Stimulated activated memory B cell treated with anti-CD40 and anti-IgM and Interleukin-4, amounts not matched to agents 10 μg/mL and 1 μg/mL and 100 μg/mL, for 72 hours (primary cell): ENCODE measurements at places on chromosomes 7 and 10.
A peak's percentile ranks its signal among the peaks of the same experiment; 100 is the strongest.

GRCh38 chr7:132441935-132442334, 134.3 kb downstream of the PLXNA4 start:
- peaks cover 31% of the 10 kb centered on the region for H3K27me3 ChIP-seq
- H3K36me3 ChIP-seq = no peaks in the 10 kb centered on the region
- no peak overlapping the region for H3K27ac ChIP-seq
- no peak overlapping the region for H3K4me3 ChIP-seq

DNA sequence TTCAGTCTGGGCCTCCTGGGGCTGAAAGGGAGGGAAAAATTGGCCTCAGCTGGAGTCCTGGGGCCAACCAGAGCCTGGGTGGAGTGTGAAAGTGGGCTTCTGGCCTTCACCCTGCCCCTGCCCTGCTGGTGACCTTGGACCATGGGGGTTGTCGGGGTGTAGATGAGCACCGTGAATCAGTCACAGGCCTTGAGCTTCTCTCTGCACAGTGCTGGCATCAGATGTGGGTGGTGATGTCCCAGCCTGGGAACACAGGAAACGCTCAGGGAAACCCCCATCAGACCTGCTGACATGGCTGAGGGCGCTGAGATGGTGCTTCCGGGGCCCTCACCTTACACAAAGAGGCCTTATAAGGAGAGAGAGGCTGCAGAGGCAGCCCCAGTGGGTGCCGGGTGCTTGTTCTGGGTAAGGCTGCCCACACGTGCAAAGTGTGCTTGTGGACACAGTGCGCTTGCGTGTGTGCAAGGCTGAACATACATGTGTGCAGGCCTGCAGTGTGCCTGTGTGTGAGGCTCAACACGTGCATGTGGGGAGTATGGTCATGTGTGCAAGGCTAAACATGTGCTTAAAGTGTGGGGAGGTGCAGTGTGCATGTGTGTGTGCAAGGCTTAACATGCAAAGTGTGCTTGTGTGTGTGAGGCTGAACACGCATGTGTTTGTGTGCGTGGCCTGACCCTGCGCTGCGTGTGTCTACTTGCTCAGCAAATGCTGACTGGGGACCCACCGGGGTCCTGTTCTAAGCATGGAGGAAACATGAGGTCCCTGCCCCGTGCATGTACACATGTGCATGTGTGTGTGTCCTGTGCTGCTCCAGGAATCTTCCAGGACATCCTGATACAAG, 6.5 kb downstream of the ARPC1B start:
- ATAC-seq = peak; percentile 91
- no peaks in the 10 kb centered on the region for H3K27me3 ChIP-seq
- H3K4me3 ChIP-seq = peak overlapping the region; percentile 66
- H3K36me3 ChIP-seq = peaks cover 48% of the 10 kb centered on the region
- H3K27ac ChIP-seq = peak overlapping the region; percentile 81

GRCh38 chr10:103680869-103681236, 174.5 kb downstream of the SH3PXD2A start:
- no peak for ATAC-seq
- no peaks in the 10 kb centered on the region for H3K36me3 ChIP-seq
- no peak overlapping the region for H3K27ac ChIP-seq
- no peak overlapping the region for H3K4me3 ChIP-seq

- no peak for ATAC-seq
- no peak overlapping the region for H3K4me3 ChIP-seq
- H3K27me3 ChIP-seq = peaks cover 26% of the 10 kb centered on the region
Observed at GRCh38 chr7:25308246-25308645, 80.0 kb upstream of the NPVF start.

DNA sequence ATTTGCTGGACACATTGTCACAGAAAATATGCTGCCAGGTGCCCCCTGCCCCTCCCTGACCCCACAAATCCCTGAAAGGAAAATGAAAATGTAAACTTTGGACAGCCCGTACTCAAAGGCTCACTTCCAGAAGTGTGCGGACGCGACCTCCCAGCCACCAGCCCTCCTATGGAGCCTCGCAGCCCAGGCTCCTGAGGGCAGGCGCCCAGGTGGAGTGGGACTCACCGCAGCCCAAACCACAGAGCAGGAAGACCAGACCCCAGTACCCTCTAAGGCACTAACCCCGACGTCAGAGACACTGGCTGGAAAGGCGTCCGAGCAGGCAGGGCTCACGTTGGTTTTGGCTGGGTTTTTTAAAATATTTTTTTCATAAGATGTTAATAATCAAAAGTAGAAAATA, 57.3 kb downstream of the CSGALNACT2 start:
- H3K27me3 ChIP-seq = no peaks in the 10 kb centered on the region
- no peak overlapping the region for H3K27ac ChIP-seq
- H3K36me3 ChIP-seq = peaks cover 4% of the 10 kb centered on the region
- no peak for ATAC-seq
- H3K4me3 ChIP-seq = no peak overlapping the region
- H3K4me1 ChIP-seq = no peaks in the 10 kb centered on the region

GRCh38 chr10:15719899-15720634, at the start of gene ITGA8:
ITGA8 (minus strand) TSS chr10:15719922; CDS start chr10:15719771, 151 bp downstream.
- H3K4me1 ChIP-seq = no peaks in the 10 kb centered on the region
- H3K27me3 ChIP-seq = peaks cover 49% of the 10 kb centered on the region
- no peak within 1 kb of the TSS for H3K27ac ChIP-seq
- ATAC-seq = no peak
- H3K4me3 ChIP-seq = no peak within 1 kb of the TSS

GRCh38 chr10:24288581-24288980, 79.6 kb downstream of the KIAA1217 start:
- H3K27me3 ChIP-seq = no peaks in the 10 kb centered on the region
- ATAC-seq = no peak
- H3K27ac ChIP-seq = no peak overlapping the region
